ENCODE measurements at places on chromosomes 6 and 20. TPM values are rescaled to one million over a fixed set of nuclear protein-coding genes. Genes with fewer than 3 reads are reported as not detected.

The EFHC1 gene
- total RNA-seq, result 12.1 TPM

The EPPIN gene
- total RNA-seq, result not detected

The BANF2 gene
- total RNA-seq, result not detected

The JPH2 gene
- total RNA-seq, result not detected

The HLA-DOB gene
- total RNA-seq, result not detected
